NCI-H1105 treated with DMSO at 0.1 percent for 48 hours (cell line): ENCODE measurements at places on chromosomes 16 and 17.

DNA sequence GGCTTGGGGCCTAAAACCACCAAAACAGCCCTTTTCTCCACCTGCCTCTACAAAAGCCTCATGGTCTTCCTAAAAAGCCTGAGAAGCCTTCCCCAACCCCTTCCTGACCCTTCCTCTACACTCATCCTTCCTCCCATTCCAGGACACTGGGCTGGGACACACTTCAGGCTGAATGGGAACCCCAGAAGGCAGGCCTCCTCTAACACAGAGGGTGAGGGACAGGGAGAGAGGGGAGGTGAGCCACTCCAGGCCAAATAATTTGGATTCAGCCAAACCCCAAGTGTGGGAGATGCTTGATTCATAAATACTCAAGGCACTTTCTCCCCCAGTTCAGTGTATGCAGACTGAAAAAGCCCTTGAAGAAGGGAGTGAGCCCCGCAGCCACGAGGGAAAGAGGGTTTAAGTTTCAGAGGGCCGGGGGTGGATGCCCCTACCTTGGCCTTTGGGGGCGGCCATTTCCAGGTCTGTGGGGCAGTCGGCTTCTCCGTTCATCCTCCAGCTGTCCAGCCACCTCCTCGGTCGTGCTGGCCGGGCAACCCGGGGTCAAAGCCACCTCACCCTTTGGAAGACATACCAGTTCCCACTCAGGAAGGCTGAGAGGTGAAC, 1.6 kb downstream of the UBTF start:
- no peak for DNase-seq

DNA sequence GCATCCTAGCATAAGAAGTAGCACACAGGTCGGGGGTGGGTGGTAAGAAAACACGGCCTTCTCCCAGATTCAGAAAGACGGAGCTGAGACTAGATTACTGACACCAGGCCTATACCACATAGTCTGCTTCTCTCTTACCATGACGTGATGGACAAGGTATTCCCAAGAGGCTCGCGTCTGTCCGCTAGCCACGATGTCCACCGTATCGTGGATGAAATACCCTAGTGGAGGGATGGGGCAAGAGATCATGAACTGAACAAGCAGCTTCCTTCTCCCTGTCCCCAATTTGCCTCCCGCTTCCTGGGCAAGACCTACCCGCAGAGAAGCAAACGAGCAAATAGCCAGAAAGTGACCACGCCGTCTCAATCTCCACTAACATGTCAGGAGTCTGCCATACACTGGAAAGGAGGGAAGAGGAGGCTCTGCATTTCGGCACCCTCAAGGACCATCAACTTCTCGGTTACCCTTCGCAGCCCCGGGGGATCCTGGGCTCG, 820 bp downstream of the TLCD1 start:
- peak; percentile 41 for DNase-seq

GRCh38 chr17:42325026-42325425, 36.7 kb downstream of the STAT5A start:
- no peak for DNase-seq

GRCh38 chr16:50408001-50408561, 39.3 kb upstream of the BRD7 start:
- no peak for DNase-seq

DNA sequence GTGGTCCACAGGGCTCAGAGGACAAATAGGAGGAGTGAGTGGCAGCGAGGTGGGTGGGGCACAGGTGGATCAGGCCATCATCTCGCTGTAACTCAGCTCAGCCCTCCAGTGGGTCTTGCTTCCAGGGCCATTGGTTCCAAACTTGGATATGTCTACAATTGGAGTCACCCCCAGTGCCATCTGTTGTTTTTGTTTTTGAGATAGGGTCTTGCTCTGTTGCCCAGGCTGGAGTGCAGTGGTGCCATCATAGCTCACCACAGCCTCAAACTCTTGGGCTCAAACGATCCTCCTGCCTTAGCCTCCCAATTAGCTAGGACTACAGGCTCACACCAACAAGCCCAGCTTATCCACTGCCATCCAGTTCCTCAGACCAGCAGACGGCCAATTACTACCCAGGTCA, 45.9 kb downstream of the DDX19A start:
- DNase-seq, result no peak

GRCh38 chr17:51103050-51103449, 17.6 kb downstream of the SPAG9 start:
- DNase-seq, result no peak

DNA sequence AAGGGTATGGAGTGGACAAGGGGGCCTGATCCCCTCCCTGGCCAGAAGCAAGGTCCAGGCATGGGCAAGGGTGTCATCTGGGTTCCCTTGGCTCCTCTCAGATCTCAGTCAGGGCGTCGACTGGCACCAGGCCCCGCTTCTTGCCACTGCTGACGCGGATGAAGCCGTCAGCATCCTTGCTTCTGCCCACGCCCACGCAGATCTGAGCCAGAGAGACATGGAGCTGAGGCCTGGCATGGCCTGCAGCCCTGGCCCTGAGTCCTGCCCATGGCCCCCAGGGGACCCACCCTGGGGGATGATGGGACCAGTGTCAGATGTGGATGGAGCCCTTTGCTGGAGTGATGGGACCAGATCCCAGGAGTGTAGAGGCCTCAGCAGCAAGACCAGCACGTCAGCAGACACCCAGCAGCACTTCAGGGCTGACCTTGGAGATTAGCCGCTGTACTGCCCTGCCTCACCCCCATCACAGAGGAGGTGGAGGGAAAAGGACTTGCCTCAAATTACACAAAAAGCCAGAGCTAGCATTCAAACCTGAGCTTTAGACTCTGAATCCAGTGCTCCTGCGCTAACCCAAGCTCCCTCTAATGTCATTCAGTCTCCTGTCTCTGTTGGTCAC, 12.2 kb downstream of the RPL19 start:
- DNase-seq, result no peak

- no peak for DNase-seq
These were observed 29.6 kb downstream of the NMT1 start for GRCh38 chr17:45090711-45091110.

DNA sequence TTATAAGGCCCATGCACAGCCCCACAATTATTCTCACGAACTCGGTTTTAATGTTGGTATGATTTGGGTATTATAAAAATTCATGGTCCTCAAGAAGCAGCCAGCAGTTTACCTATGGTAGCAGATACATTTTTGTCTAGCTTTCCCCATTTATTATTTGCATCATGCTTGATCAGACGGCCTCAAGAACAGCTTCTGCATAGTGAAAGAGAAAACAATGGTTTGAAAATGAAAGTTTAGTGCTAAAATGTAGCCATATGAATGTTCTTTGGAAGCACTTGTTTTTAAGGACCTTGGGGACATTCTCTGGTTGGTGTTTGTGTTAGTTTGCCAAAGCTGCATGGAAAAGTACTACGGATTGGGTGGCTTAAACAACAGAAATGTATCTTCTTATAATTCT, 72.4 kb upstream of the CPHXL start:
- no peak for DNase-seq

DNA sequence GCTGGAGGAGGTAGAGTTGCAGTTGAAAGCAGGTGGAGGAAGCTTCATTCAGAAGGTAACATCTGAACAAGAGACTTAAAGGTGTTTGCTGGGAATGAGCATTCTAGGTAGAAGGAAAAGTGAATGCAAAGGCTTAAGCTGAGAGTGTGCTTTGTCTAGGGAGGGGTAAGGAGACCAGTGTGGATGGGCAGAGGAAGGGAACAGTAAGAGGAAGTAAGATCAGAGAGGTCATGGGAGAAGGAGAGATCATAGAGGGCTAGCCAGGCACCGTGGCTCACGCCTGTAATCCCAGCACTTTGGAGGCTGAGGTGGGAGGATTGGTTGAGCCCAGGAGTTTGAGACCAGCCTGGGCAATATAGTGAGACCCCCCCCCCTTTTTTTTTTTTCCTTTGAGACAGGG, 3.3 kb downstream of the STX4 start:
- DNase-seq, result no peak

DNA sequence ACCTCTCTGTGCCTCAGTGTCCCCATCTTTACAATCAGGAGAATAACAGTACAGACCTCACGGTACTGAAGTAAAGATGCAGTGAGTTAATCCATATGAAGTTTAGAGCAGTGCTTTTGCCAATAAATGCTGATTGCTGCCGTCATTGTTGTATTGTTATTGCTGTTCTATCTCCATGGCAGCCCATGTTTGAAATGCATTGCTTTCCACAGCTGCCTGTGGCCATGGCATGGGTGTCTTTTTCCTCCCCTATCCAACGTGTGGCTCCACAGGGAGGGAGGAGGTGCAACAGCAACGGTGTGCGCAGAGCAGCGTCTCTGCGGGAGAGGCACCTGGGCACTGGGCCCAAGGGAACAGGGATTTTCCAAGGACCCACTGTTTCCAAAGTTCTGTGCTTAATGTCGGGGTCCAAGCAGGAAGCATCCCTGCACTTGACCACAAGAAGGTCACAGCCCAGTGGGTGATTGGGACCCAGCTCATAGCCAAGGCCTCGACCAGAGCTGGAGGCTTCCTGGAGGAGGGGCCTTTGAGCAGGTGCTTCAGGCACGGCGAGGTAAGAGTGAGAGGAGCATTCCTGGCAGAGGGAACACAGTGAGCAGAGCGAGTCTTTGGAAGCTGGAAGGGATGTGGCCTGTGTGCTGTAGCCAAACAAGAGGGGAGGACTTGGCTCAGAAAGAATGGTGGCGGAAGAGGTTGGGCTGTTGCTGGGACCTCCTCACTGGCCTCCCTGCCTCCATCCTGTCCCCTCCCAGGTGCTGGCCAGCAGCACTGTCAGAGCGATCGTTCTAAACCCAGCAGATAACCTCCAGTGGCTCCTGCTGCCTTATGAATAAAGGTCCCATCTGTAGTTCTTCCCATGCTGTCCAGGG, 3.9 kb downstream of the RAI1 start:
- DNase-seq, result no peak
